Stimulated activated CD8-positive, alpha-beta memory T cell treated with anti-CD3 and anti-CD28 coated beads, Interleukin-15, amount 100 ng/mL, for 1 hour (primary cell): ENCODE measurements at places on chromosomes 6 and 20.

DNA sequence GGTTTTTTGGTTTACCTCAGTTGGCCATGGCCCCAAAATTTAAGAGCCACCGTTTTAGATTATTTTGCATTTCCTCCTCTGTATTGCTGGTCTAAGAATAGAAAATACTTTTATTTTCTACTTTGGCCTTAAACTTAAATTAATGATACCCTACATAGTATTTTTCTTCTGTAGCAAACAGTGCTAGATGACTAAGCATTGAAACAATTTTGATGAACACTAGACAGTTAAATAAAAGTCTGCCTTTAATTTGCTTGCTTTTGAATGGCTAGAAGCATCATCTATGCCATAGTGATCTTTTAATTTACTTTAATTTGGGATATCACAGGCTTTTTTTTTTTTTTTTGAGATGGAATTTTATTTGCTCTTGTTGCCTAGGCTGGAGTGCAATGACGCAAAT, 106.4 kb downstream of the CD109 start:
- no peak for DNase-seq

DNA sequence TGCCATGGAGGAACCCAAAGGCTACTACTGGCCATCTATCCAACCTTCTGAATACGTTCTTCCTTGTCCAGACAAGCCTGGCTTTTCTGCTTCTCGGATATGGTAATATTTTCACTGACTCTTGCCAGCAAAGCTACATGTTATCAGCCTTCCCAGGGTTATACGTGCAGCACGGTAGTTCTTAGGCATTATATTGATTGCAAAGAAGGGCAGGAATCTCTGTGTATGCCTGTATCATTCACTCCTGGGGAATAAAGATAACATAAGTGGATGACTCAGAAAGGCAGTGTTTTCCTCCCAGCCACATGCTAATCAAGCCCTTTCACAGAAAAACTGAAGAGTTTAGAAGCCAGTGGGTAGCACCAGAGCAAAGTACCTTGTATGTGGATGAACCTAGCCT, 98.7 kb downstream of the ADGRG6 start:
- DNase-seq, result no peak

- no peak for DNase-seq
These were observed 537.9 kb upstream of the JARID2 start for GRCh38 chr6:14707971-14708465.

GRCh38 chr6:136753624-136754023, 38.7 kb downstream of the MAP3K5 start:
- DNase-seq, result no peak

DNA sequence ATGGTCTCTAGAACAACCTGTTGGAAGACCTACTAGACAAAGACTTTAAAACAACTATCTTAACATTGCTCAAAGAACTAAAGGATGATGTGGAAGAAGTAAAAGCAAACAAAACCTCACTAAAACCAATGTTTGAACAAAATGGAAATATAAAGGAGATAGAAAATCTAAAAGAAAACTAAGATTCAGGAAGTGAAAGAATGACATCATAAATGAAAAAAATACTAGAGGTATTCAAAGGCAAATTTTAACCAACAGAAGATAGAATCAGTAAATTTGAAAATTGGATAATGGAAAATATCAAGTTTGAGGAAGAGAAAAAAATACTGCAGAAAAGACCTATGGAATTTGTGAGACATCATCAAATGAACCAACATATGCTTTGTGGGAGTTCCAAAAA, 914.1 kb upstream of the GJE1 start:
- no peak for DNase-seq
